Effector memory CD8-positive, alpha-beta T cell (primary cell): ENCODE measurements at places on chromosomes 16 and 17.

GRCh38 chr17:8005357-8005756, 2.9 kb downstream of the GUCY2D start:
- DNase-seq: no peak

GRCh38 chr16:53599548-53599947, 96.5 kb upstream of the AKTIP start:
- DNase-seq: no peak

DNA sequence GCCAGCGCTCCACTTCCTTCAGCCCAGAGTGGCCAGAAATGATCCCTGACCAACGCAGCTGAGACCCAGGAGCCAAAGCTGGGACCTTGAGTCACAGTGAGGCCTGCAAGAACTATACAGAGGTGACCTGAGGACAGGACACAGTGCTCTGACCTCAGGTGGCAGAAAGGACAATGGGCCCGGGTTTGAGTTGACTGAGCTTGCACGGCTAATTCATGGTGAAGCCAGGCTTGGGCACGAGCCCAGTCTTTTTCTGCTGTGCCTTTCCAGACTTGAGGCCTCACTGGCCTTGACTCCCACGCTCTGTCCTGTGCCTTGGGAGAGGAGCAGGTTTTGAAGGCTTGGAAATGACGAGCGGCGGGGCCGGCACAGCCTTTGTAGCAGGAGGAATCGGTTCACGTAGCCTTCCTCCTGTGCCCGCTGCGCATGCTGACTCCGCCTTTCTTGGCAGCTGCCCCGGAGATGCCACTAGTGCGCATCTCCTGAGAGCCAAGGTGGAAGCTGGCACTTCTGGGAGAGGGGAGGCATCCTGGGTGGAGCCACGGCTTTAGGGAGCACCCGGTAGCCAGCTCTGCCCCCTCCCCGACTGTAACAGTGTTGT, 34.9 kb downstream of the NDEL1 start:
- no peak for DNase-seq

DNA sequence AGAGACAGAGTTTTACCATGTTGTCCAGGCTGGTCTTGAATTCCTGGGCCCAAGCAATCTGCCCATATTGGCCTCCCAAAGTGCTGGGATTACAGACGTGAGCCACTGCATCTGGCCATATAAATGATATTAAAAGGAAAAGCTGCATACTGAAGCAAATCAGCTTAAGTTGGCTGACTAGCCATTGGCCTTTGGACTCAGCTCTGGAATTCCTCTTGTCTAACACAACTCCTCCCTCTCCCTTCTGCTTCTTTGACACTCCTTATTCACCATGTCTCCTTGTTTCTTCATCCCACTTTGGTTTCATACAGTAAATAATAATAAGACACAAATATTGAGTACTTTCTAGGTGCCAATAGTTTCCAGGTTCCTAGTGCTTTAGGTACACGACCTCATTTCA, 7.5 kb downstream of the KRT12 start:
- DNase-seq: no peak

DNA sequence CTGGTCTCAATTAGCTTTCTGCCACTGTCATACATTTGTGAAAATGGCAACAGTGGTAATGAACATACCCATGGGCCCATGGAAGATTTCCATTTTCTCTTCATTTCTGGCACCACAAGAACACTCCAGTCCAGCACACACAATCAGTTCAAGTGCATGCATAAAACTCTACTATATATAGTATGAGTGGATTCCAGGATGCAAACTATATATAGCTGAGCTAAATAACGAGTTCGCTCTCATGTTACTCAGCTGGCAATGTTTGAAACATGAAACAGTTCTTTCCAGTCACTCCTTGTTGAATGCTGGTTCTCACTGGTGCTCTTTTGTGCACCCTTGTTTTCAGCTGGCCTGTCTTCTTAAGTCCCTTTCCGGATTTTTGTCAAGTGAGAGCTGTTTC, 75.2 kb upstream of the DHX40 start:
- DNase-seq: no peak

DNA sequence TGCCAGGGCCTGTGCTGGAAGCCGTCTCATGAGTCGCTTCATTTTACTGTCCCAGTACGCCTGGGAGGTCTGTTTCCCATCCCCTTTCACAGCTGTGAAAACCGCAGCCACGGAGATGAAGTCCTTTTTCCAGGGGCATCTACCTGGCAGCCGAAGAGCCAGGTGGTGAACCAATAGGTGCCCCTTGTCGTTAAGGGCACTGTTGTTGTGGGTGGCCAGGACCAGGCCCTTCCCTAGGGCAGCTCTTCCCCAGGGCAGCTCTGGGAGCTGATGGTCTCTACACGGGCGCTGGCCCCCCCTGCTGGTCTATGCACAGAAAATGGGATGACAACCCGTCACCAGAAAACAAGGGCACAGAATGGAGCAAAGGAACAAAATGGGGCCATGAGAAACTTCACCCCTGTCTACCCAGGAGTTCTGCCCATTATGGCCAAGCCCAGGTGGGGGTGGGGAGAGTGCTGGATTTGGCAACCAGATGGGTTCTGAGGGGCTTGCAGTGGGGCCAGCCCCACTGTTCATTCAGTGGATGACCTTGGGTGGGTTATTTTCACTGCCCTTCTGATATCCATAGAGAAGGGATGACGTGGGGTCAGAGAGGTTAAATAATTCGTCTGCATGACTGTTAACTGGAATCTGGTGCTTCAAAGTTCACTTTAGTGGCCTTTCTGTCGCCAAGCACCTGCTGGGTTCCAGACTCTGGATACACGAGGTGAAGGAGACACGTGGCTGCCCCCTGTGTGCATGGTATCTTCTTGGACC, 11.5 kb downstream of the RMI2 start:
- DNase-seq: peak; percentile 35

- no peak for DNase-seq
These were observed 21.1 kb upstream of the NCBP3 start for GRCh38 chr17:3867106-3867505.

DNA sequence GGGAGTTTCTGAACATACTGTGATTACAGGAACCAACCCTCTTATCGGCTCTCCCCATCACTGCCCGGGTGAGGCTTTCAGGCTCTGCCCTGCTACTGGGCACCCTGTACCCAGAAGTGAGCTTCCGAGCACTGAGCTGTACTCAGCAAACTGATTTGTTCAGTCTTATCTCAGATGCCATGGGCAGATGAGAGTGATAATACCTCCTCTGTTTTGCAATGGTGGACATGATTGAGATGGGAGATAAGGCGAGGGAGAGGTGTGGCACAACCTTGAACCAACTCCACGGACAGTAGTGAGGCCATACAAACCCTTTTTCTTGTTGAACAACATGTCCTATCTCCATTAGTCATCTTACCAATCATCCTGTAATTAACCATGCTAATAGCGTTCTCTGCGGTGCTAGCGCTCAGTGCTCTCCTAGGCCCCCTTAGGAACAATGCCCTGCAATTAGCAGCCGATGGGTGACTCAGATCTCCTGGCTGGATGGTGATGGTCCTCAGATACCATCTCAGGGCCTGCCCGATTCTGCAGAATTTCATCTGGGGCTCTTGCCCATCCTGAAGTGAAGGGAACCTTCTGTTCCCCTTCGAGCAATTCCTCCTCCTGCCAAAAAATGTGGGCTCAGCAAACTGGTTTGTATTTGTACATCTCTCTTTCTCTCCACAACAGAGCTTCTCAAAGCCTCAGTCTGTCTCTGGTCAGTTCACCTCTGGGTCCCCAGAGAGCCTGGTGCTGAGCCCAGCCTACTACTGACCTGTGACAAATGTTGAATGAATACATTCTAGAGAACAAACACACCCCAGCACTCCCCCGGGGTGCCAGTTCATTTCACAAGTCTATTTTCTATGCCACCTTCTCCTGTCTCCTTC, 139.3 kb upstream of the IRX3 start:
- no peak for DNase-seq

GRCh38 chr17:4800462-4801196, 1.5 kb downstream of the C17orf114 start:
- DNase-seq: no peak

DNA sequence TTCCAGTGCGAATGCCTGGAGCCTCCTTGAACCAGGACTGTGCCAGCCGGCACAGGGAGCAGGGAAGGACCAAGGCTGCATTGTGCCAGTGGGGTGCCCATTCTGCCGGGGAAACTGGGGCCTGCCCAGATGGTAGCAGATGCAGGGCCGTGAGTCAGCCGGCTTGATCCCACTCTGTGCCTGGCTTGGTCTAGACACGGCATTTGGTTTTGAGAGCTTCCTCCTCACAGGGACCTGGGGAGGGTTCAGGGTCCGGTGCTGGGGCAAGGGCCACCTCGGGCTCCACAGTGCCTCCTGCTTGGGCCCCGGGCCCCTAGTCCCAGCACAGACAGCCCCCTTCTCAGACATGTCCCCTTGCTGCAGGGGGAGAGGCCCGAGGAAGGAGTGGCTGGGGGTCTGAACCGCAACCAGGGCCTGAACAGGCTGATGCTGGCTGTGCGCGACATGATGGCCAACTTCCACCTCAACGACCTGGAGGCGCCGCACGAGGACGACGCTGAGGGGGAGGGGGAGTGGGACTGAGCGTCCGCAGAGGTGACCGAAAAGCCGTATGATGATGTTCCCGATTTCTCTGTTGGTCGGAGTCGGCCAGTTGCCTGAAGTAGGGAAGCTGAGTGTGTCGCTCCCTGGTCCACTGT, 7.8 kb upstream of the MC1R start:
- DNase-seq: no peak

DNA sequence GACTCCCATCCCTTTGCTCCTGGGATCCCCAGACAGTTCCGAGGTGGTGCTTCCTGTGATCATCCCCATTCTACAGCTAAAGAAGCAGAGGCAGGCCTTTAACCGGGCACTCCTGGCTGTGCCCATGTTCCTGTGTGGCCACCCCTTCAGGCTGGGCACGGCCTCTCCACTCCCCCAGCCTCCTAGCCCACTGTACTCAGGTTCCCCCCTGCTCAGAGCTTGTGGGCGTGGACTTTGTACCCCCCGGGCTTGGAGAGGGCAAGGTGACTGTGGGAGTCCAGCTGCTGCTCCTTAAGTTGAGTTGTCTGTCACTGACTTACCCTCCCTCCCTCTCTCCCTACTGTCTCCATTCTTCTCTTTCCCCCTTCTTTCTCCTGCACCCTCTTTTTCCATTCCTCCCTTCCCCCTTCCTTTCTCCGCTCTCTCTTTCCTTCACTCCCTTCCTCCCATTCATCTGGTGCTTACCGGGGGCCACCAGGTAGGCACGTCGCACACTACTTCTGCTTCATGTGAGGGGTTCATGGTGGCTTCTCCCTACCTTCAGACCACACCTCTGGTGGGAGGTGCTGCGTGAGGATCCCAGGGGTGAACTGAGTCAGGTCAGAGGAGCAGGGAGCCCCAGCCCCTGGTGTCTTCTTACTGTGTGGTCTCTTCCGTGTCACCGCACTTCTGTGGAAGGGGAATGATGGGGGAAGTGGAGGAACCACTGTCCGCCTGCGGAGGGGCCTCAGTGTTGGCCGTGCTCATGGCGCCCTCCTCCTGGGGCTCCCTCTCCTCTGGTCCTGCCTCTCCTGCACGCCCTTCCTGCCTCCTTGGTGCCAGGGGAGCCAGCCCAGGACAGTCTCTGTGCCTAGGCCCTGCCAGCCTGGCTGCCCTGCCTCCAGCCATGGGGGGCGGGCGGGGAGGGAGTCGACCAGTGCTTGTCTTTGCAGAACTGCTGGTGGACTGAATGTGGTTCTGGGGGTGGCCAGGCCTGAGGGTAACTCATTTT, 29.7 kb downstream of the CMIP start:
- DNase-seq: no peak

DNA sequence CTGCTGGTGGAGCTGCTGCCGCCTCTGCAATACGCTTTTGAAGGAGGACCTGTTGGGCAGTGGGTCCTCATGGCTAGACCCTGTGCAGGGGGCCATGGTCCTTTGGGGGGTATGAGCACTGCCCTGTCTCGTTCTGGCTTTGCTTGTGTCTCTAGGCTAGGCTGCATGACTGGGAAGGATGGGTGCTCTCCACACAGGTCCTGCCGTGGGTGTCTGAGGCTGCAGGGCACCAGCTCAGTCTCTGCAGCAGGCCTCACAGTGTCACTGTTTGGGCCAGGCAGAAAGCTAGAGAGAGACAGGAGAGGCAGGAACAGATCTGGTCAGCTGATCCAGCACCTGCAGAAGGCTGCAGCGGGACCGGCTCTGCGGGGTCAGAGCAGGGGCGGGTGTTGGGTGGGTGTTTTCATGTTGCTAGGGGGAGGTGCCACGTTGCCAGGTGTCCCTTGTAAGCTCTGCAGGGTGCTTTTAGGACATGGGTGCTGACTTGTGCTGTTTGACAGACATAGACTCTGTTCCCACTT, 111.4 kb downstream of the SNX29 start:
- no peak for DNase-seq

DNA sequence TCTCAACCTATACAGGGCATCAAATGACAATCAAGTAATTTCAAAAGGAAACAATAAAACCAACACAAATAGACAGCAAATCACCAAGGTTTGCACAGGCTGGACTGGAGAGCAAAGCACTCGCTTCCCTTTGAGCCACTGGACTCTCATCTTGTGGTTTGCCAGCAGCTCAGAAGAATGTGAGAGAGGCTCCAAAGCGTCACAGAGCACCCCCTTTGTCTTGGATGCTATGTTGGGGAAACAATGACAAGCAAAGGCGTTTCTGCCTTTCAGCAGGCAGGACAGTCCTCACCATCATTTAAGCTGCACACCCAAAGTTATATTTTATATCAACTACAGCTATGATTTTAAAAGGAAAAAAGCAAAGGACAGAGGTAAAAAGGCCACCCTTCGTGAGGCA, 13.2 kb downstream of the SLC6A4 start:
- no peak for DNase-seq

- no peak for DNase-seq
These were observed 27.5 kb downstream of the CEP131 start for GRCh38 chr17:81194941-81195901.

DNA sequence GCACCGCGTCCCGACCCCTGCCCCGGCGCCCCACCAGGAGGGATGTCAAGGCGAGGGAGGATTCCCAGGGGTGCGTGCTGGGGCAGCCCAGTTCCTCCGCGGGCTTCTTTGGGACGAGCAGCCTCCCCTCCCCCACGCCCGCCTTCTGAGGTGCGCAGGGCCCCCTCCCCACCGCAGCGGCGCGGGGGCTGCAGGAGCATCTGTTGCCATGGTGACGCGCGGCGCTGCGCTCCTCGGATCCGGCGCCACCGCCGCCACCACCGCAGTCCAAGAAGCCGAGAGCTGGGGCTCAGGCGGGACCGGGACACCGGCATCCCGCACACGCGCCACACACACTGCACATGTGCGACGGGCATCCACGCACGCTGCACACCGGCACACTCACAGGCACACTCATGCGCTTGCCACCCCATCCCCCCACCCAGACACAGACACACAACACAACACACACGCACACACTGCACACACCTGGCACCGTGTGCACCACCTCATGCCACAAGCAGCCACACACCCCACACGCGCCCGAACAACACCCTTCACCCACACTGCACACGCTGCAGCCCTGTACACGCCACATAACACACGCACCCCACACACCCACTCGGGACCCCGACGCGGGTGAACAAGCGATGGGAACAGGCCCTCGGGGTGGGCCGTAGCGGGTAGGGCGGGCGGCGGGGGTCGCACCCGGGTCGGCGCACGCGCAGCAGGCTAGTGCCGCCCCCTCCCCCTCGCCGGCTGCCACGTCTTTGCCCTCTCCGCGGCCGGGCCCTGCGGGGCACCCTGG, 17.0 kb downstream of the ENPP7 start:
- DNase-seq: no peak
